ENCODE measurements at places on chromosomes 1 and 21.

DNA sequence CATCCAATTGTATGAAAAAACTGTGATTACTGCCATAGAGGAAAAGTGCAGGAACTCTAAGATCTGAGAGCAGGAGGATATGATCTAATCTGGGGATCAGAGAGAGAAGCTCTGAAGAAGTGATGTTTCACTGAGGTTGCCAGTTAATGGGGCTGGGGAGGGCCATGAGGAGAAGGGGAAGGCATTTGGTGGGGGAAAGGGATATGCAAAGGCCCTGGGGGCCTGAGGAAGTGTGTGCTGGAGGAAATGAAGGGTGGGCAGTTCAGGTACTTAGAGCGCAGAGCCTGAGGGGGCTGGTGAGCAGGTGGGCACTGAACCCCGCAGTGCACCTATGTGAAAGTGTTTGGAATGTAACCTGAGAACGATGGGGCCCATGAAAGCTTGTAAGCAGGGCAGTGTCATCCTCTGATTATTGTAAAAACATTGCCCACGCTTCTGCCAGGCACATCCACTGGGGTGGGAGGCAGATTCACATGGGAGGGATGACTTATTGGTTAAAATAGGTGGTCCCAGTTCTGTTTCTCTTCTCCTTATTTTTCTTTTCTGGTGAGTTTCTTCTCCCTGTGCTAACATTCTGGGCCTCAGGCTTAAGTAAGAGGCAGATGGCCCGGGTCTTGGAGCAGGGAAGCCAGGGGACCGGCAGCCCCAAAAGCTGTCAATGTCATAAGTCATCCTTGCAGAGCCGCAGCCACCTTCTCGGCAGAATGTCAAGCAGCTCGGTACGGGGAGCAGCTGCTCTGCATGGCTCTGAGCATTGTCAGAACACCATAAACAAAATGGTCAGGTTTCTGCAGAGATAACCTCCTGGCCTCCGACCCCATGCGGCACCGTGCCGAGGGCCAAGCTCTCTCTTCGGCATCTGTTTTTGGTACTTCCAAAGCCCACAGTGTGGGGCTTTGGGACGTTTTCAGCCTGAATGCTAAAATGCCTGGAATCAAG lies 492.0 kb upstream of the VAMP3 start:
- DNase-seq = peak; percentile 74

GRCh38 chr1:89955311-89956205 lies 39.4 kb upstream of the ZNF326 start:
- DNase-seq = no peak

GRCh38 chr1:228456252-228457016 lies 30.7 kb upstream of the RNF187 start:
- DNase-seq = no peak

DNA sequence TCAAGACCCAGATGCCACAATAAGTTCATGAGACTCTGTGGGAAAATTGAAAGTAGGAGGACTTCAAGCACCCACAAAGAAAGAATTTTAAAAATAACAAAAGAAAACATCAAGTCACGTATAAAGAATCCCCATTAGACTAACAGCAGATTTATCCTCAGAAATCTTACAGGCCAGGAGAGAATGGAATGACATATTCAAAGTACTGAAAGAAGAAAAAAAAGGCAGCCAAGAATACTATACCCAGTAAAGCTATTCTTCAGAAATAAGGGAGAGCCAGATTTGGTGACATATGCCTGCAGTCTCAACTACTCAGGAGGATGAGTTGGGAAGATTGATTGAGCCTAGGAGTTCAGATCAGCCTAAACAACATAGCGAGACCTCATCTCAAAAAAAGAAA lies 84.3 kb upstream of the CD53 start:
- no peak for DNase-seq

DNA sequence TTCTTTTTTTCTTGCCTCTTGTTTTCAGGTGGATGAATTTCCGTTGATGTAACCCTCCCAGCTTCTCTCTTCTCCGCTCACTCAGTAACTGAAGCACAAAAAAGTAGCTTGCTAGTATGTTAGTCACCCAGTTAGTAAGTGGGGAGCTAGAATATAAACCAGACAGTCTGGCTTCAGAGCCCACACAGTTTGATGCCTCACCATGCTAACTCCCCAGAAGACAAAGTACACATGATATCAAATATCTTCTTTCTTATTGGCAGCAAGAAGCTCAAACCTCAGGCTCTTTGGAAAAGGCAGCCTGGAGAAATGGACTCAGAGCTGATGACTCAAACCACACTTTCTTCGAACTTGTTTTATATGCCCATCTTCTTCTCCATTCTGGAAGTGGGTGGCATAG lies 187.5 kb upstream of the PLXNA2 start:
- no peak for DNase-seq

- DNase-seq = no peak
Measured at GRCh38 chr1:203548892-203549291, 54.9 kb downstream of the OPTC start.

DNA sequence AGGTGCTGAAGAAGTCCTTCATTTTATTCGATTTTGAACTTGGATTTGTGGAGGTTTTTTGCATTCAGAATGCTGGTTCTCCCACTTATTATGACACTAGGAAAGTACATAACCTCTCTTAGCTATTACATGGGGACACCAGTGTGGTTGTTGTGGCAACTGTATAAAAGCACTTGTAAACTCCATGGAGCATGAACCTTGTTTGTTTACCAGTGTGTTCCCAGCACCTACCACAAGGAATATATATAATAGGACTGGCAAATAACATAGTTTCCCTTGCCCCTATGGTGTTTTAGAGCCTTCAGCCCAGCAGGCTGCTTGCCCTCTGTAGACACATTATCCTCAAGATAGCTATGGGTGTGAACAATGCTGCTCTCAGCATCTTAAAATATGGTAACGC lies 43.1 kb downstream of the RASSF5 start:
- DNase-seq = no peak

- no peak for DNase-seq
Measured at GRCh38 chr1:110615548-110616130, 9.5 kb upstream of the KCNA2 start.

GRCh38 chr1:227299688-227300087 lies 18.6 kb downstream of the CDC42BPA start:
- no peak for DNase-seq

- no peak for DNase-seq
Measured at GRCh38 chr1:112439592-112439991, 43.6 kb downstream of the CTTNBP2NL start.

GRCh38 chr1:203995228-203995627 lies 77.7 kb upstream of the SOX13 start:
- DNase-seq = no peak

- no peak for DNase-seq
Measured at GRCh38 chr1:66685670-66686069, 66.6 kb upstream of the DYNLT5 start.

DNA sequence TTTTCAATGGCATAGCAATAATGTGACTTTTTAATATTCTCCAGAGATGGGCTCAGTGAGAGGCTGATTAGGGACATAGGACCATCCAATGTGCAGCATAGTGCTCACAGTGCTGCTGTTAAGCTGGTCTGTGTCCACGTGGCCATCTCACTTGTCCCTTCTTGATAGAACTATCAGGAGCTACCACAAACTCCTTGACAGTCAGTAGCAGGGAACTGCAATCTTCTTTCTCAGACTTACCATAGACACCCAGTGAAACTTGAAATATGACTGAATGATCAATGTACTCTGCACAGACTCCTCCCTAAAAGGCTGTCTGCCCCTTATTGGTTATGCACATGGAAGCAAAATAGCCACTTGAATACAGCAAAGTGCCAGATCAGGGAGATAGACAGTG lies 64.5 kb upstream of the WARS2 start:
- DNase-seq = no peak

GRCh38 chr1:188590641-188591040 lies 1761.9 kb downstream of the PLA2G4A start:
- no peak for DNase-seq

DNA sequence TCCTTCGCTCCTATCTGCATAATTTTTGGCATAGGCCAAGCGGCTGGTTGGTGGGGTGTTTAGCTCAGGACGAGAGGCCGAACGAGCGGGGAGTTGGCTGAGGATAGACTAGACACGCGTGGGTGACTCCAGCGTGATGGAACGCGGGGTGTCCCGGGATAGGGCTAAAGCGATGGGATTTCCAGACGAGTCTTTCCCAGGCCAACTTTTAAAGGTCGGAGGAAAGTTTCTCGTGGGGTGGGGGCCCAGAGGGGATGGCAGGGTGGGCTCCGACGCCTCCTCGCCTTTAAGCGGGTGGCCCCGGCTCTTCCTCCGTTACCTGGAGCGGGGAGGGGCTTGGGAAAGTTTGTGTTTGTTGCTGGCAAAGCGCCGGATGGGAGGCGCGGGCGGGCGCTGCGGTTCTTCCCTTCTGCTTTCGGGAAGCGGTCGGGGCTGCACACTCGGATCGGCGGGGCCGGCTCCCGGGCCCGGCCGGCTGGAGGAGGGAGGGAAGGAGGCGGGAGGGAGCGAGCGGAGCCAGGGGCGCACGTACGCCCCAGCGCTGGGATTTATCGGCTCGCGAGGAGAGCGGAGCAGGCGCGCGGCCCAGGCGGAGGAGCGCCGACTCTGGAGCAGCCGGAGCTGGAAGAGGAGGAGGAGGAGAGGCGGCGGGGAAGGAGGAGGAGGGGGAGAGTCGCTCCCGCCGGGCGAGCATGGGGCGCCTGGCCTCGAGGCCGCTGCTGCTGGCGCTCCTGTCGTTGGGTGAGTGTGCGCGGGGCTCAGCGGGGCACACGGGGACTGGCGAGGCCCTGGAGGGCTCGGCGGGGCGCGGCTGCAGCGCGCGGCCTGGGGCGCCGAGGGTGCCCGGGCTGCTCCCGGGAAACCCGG lies at the start of gene PTGFRN:
TSS of gene PTGFRN (plus strand) at position 405 of the 867 bp plus-strand sequence. CDS start at position 693, 288 bp downstream.
- peak; percentile 88 for DNase-seq

All from vagina (tissue), 2 donors.